ENCODE measurements at places on chromosomes 13 and 19.
A peak's percentile ranks its signal among the peaks of the same experiment; 100 is the strongest.

- DNase-seq, result peak; percentile 24
Measured at GRCh38 chr13:106917024-106917571, 349.2 kb upstream of the ARGLU1 start.

DNA sequence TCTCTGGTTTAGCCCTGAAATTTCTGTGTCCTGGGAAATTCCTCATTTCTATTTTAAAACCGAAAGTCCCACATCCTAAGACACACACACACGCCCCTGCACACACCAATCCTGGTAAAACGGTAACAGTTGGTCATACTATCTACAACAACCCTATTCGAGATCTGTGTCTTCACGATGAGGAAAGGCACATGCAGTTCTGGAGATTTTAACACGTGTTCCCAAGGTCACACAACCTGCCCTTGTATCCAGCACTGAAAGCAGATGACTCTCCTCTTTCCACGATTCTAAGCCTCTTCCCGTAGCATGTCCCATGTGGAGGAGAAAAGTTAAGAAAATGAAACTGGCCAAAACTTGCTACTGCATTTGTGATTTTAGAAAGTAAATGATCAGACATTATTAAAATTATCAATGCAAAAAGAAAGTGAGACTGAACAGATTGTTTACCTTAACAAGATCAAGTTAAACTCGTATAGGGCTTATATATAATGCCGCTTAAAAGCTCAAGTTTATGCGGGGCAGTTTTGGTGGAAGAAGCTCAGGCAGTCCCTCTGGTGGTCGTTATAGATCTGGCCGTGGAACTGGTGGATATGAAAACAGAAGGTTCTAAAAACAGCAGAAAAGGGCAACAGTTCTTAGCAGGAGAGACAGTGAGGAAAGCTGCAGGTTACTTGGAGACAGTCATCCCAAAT lies 32.7 kb downstream of the VSTM1 start:
- no peak for DNase-seq

GRCh38 chr19:51559240-51559639 lies 11.8 kb upstream of the ZNF175 start:
- no peak for DNase-seq

GRCh38 chr13:68057836-68058235 lies 827.7 kb upstream of the PCDH9 start:
- no peak for DNase-seq

DNA sequence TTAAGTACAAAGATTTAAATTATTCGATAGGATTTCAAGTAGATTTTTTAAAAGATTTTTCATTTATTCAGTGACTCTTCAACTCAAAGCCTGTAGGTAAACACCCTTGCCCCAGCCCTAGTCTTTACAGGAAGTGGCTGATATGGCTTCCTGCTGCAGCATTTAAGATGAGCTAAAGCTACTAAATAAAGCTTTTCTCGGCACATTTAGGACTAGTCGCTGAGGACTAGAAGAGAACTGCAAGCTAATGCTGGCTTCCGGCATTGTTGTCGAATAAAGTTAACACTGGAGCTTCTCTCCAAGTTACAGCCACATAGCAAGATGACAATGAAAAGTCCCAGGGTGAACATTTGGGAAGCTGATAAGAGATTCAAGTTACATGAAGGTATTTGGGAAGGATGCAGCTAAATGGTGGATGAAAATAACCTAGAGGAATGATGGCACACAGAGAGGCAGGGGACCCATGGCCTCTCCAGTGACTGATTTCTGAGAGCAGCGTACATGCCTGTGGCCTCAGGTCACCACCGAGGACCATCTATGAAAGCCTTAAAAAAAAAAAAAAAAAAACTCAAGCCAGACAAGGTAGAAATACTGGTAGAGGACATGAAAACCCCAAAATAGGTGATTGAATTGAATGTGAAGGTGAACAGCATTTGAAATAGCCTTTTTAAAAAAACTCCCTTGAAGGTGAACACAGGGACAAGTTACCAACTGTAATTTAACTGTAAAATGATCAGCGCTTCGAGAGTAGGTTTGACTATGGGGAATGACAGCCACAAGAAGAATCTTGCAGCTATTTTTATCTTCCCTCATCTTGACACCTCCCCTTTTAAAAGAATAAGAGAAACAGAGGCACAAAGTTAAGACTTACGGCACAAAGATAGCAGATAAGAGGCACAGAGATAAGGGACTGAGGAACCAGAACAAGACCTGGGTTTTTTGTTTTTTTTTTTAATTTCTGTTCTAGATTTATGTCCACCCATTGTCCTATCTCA lies 155.4 kb downstream of the DCT start:
- DNase-seq, result no peak

DNA sequence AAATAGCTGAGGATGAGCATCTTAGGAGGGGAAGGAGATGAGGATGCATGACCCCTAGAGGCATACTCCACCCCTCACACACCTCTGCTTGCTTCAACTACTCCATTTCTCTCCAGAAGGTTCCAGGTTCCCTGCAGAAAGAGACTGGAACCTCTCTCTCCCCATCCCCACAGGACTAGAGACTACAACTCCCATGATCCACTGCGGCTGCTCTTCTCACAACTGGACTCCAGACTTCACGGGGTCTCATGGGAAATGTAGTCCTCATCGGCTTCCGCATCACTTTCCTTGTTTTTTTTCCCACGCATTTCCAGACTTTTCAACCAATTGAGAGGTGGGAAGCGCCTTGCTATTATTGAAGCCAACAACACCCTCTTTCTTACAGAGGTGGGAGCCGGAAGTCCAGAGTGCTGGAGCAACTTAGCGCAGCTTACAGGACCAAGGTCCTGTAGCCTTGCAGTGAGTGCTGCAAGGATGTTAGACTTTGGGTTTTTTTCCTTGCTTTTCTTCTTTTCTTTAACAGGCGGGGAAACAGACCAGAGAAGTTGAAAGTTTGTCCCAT lies 13.9 kb upstream of the CACNG6 start:
- peak; percentile 87 for DNase-seq

- no peak for DNase-seq
Measured at GRCh38 chr13:91894316-91894715, 495.9 kb downstream of the GPC5 start.

DNA sequence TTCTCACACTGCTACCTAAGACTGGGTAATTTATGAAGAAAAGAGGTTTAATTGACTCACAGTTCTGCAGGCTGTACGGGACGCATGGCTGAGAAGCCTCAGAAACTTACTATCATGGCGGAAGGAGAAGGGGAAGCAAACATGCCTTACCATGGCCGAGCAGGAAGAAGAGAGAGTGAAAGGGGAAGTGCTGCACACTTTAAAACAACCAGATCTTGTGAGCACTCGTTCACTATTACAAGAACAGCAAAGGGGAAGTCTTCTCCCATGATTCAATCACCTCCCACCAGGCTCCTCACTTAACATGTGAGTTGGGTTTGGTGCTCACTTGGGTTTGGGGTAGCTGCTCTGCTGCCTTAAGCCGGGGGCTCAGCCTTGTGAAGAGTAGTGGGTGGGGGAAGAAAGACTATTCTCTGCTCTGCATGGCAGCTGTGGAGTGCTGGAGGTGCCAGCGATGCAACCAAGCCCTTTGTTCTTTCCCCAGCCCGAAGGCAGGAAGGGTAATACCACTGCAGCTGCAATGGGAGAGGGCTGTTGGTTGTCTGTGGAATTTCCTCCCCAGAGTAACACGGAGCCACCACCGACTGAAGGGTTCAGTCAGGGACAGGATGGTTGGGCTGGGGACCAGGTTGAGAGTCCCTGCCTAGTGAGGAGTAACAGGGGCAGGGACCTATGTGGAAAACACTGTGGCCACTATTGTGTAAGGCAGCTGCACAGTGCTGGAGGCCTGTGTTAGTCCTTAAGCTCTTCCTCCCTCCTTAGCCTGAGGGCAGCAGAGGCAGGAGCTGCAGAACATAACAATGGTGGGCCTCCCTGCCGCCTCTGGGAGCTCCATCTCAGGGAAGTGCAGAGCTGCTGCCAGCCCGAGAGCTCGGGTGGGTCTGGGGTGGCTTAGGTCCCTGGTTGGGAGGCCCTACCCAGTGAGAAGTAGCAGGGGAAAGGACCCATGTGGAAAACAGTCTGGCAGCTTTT lies 1262.5 kb downstream of the EFNB2 start:
- no peak for DNase-seq

- DNase-seq, result no peak
Measured at GRCh38 chr19:33736158-33736557, 60.5 kb upstream of the KCTD15 start.

- no peak for DNase-seq
Measured at GRCh38 chr13:37495046-37495445, 103.5 kb downstream of the POSTN start.

DNA sequence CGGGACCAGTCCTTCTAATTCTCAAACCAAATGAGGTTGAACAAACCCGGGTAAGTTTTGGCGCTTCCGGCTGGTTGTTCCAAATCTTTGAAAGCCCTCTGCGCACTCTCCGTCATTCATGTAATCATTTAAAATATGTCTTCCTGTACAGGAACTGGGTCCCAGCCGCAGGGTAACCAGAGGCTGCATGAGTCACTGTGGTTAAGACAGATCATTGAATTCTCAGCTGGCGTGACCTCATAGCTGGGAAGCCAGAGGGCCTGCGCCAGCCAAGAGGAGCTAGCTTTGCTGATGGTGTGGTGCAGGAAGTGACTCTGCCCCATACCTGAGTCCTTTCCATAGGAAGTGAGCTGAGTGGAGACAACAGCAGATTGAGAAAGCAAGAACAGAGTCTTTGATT lies 135.2 kb downstream of the TSHZ3 start:
- DNase-seq, result peak; percentile 95

- no peak for DNase-seq
Measured at GRCh38 chr19:44112802-44113137, 429 bp upstream of the ZNF225 start.

Measured in GM03348 (cell line).